Psoas muscle (tissue), 8 donors: ENCODE measurements at places on chromosomes 13 and 19. TPM values are rescaled to one million over a fixed set of nuclear protein-coding genes. Genes with fewer than 3 reads are reported as not detected.

The ADGRE2 gene
- 0.13 TPM for polyA plus RNA-seq

The DNMT1 gene
- 7.1 TPM for polyA plus RNA-seq

GRCh38 chr19:48121909-48122371 lies 11.3 kb upstream of the PLA2G4C start:
- DNase-seq: no peak

GRCh38 chr19:15476325-15476724 lies 3.0 kb downstream of the PGLYRP2 start:
- DNase-seq: no peak

DNA sequence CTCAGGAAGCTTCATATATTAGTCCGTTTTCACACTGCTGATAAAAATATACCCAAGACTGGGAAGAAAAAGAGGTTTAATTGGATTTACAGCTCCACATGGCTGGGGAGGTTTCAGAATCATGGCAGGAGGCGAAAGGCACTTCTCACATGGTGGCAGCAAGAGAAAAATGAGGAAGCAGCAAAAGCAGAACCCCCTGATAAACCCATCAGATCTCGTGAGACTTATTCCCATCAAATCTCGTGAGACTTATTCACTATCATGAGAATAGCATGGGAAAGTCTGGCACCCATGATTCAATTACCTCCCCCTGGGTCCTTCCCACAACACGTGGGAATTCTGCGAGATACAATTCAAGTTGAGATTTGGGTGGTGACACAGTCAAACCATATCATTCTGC lies 23.1 kb downstream of the FLT3 start:
- DNase-seq: no peak

DNA sequence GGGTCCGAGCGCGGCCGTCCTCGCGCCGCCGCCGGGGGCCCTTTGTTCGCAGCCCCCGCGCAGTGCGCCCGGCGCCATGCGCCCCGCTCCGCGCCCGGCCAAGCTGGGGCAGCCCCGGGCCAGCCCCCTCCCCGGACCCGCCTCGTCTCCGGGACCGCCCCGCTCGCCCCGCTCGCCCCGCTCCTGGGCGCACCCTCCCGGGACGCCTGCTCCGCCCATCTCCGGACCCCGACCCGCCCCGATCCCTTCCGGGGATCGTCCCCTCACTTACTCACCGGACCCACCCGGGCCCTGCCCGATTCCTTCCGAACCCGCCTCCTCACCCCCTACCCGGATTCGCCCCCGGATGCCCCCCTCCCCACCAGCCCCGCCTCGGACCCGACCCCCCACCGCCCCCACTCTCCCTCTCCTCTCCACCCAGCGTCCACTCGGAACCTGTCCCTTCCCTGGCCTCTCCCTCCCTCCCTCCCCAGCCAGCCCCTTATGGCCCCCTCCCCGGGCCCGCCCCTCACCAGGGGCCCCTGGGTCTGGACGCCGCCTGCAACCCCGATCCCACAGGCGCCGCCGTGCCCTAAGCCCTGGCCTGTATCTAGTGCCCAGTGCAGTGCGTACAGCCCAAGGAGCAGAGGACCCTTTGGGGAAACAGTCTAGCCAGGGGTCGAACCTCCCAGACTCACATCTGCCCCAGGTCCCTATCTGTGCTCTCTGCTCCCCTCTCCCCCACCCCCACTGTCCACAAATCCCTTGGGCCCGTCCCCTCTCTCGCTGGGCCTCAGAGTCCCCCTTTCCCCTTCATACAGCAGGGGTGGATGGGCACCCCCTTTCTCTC lies at the start of gene CPAMD8:
Gene CPAMD8, minus strand, starts transcription at position 105 of the 829 bp plus-strand sequence. CDS start 168 bp downstream, outside the sequence.
- no peak for DNase-seq

GRCh38 chr13:41465898-41466320 lies 8.6 kb downstream of the RGCC start:
- no peak for DNase-seq

GRCh38 chr13:44778761-44779484 lies 202.8 kb upstream of the TSC22D1 start:
- DNase-seq: no peak

- no peak for DNase-seq
Observed at GRCh38 chr19:50214699-50215543, 11.5 kb downstream of the MYH14 start.

- DNase-seq: no peak
Observed at GRCh38 chr13:44768239-44768638, 192.1 kb upstream of the TSC22D1 start.

- DNase-seq: peak; percentile 37
Observed at GRCh38 chr19:45515081-45515624, 7.9 kb downstream of the VASP start.
